SW480 (cell line): ENCODE measurements at places on chromosomes 7 and 10.
A peak's percentile ranks its signal among the peaks of the same experiment; 100 is the strongest.

DNA sequence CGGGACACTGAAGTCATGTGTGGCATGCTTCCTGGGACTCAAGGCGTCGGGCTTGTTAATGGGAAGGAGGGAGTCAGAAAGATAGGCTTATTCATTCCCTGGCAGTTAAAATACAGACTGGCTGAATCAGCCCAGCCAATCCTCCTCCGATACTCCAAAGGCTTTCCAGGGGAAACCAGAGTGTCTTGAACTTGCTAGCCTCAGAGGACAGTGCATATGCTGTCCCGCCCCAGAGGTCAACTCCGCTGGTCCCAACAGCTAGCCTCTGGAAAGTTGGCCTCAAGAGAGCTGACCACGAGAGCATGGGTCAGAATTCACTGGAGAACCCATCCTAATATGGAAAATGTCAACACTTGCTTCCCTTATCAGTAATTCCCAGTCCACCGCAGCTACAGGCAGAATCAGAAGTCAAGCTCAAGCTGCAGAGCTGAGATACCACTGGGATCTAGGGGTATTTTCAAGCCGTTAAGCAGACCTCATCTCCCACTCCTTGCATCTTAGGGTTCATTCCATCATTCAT, 43.0 kb downstream of the ELMO1 start:
- no peak for DNase-seq

DNA sequence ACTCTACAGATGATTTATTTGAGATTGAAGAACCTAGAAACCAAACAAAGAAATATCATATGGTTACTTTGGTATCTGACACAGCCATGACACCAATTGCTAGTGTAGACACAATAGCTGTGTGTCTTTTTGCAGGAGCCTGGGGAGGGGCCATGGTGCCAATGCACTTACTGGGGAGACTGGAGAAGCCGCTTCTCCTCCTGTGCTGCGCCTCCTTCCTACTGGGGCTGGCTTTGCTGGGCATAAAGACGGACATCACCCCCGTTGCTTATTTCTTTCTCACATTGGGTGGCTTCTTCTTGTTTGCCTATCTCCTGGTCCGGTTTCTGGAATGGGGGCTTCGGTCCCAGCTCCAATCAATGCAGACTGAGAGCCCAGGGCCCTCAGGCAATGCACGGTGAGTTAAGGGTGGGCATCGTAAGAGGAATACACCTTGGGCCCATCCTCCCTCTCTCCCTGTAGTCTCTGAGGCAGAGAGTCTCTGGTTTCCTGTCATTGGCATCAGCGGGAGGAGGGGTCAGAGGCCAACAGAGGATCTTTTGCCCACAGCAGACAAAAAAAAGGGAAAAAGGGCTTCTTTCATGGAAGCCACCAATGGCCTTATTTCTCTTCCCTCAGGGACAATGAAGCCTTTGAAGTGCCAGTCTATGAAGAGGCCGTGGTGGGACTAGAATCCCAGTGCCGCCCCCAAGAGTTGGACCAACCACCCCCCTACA, 1.2 kb downstream of the TMEM139 start:
- DNase-seq = no peak

GRCh38 chr7:107064255-107064654, 19.8 kb downstream of the PRKAR2B start:
- no peak for DNase-seq

GRCh38 chr7:123711832-123712293, 36.9 kb downstream of the WASL start:
- DNase-seq = no peak

- DNase-seq = peak; percentile 92
Observed at GRCh38 chr7:101729241-101729883, 88.1 kb upstream of the CUX1 start.

DNA sequence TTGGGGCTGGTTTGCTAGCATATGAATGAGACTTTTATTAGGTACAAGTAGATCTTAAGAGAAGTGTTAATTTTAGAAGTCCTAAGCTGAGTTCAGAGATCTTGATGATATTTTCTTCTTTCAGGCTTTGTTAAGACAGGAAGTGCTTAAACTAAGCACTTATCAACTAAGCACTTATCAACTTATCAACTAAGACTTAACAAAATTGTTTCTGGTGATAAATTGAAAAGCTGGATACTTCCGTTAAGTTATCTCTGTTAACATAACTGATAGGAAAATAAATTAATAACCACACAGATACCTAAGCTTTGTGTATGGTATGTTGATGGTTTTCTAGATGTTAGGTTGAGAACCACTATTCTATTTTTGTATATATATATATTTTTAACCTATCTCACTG, 113.7 kb downstream of the PHTF2 start:
- DNase-seq = no peak

- DNase-seq = no peak
Observed at GRCh38 chr7:129338450-129338849, 95.8 kb upstream of the STRIP2 start.

- DNase-seq = no peak
Observed at GRCh38 chr10:110172155-110172554, 35.2 kb upstream of the MXI1 start.

- DNase-seq = no peak
Observed at GRCh38 chr7:151871189-151871735, 5.7 kb downstream of the PRKAG2 start.

DNA sequence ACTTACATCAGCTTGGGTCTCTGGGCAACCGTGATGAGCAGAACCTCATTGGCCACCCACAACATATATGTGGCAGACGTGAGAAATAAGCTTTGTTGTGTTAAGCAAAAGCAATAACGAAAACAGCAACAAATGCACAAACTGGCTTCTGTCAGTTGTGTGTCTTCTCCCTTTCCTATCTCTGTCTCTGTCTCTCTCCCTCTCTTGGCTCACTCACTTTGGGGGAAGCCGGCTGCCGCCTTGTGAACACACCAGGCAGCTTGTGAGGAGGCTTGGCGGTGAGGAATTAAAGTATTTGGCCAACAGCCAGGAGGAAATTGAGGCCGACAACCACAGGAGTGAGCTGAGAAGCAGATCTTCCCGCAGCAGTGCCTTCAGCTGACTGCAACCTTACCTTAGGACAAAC, 21.9 kb upstream of the CDCA7L start:
- no peak for DNase-seq

DNA sequence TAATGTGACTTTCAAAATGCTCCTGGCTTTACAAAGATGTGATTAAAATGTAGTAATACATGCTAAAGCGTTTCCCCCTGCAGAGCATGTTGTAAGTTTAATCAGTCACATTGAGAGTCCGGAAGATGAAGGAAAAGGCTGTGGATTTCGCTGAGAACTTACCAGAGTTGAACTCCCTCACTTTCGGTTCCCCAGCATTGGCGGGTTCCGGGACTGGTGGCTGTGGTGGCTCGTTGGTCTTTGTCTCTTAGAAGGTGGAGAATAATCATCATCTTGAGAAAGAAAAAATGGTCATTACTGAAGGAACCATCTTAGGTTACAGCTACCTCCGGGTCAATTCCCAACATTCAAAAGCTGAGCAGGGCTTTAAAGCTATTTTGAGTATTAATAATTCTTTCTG, 9.6 kb upstream of the NUPR2 start:
- no peak for DNase-seq

DNA sequence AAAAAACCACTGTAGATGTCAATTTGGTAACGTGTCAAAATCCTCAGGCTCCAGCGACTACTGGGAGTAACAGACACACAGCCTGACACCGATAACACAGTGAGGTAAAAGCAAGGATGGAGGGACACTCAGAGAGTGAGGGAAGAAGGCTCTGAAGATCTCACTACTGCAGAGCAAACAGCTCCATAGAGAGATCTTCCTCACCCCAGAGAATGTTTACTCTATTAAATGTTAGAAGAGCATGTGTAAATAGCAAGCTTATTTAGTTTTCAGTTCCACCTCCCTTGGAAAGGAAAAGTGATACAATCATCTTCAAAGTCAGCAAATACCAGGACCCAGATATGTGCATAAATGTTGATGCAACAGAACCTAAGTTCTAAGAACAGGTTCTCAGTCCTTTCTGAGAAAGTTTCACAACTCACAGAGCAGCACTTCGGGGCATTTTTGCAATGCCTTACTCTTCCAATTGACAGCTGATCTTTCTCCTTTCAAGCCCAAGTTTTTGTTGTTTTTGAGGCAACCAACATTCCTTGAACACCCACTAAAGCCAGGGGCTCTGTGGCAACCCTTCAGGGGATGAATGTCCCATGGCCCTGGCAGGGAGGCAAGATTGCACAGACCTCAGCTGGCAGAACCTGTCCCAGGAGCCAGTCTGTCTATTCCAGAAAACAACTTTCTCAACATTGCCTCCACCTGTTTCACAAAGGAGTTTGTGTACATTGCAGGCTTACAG, 177.4 kb downstream of the SFMBT2 start:
- no peak for DNase-seq

DNA sequence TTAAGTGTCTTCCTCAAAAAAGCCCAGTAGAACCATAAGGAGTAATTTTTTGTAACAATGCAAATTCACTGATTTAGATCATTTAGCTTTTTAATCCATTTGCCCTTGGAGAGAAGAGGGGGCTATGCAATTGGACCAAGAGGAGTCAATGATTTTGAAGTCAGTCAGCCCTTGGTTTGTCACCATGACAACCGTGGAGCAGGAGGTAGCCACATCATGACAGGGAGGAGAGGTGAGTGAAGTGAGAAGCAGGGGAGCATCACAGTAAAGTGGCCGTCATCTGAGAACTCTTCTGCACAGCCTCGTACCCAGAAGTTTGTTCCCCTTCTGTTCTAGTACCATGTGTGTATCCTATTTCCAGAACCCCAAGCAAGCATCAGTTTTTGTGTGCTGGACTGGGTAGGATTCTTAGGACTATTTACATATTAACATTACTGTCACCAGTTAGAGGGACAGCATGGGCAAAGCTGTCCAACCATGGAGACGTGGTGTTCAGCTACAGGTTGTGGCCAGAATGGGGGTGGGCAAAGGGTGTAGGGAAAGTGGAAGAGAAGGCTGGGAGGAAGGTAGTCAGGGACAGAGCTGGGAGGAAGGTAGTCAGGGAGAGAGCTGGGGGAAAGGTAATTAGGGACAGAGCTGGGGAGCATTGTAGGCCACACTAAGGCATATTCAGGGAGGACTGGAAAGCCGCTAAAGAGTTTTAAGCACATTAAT, 13.1 kb downstream of the UBE3C start:
- DNase-seq = no peak

GRCh38 chr7:99325001-99325493, 651 bp upstream of the ARPC1A start:
- DNase-seq = no peak

- DNase-seq = no peak
Observed at GRCh38 chr7:135798095-135798494, 49.5 kb upstream of the FAM180A start.

- no peak for DNase-seq
Observed at GRCh38 chr7:6496842-6497636, 49.3 kb upstream of the DAGLB start.

DNA sequence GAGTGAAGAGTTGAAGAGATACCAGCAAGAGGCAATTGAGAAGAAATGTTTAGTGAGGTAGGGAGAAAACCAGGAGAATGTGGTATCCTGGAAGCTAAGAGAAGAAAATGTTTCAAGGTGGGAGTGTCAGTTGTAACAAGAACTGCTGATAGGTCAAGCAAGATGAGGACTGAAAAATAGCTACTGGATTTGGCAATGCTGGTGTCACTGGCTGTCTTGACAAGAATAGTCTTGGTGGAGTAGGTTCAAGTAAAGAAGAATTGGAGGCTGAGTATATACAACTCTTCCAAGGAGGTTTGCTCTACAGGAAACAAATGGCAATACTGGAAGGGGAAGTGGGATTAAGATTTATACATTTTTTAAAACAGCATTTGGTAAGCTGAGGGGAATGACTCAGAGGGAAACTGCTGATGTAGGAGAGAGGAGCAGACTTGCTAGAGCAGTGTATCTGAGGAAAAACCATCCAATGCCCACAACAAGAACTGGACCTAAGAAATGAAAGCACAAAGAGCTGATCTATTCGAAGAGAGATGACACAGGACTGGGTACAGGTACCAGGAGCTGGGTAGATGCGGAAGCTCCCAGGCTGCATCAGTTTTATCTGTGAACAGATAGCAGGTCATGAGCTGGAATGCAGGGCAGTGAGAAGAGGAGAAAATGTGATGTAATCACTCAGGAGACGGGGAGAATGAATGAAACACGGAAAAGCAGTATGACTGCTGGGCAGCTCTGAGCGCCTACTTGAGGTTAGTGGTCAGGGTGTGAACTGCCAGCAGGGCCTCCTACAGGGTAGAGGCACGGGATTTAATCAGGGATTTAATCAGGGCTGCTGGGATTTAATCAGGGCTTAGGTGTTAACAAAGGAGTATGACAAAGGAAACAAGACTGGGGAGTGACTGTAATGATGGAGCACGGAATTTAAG, 34.5 kb downstream of the FAM25A start:
- DNase-seq = no peak

DNA sequence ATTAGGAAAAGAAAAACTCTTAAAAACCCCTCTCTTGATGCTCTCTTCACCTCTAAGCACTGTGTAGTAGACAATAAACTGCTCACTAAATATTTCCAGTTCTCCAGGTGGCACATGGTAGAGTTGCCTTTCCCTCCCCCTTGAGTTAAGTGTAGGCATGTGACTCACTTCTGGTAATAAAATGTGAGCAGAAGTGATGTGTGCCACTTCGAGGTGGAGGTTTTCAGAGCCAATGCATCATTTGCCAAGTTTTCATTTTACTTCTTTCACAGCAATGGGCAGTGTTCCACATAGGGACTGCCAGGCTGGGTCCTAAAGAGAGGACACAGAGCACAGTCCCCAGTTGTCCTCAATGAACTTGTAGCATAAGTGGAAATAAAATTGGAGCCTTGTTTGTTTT, 131.6 kb upstream of the NPY start:
- peak; percentile 21 for DNase-seq

DNA sequence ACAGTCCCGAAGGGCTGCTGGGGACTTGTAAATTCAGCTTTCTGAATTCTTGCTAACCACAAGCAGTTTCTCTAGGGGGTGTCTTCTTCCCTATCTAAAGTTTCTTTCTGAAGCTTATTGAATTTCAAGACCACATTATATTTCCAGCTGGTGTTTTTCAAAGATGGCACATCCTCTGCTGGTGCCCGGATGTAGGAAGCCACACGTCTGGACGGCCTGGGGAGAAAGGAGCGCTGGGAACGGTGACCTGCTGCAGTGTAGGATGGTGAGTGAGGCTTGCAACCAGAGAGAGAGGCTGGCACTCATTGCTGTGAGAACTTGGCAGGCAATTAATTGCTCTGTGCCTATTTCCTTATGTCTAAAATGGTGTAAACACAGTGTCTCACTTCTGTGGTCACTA, 776.4 kb downstream of the TYW1 start:
- DNase-seq = no peak

- DNase-seq = no peak
Observed at GRCh38 chr10:68578974-68579373, 18.8 kb downstream of the TET1 start.

- DNase-seq = no peak
Observed at GRCh38 chr10:60975716-60976115, 31.7 kb upstream of the RHOBTB1 start.

DNA sequence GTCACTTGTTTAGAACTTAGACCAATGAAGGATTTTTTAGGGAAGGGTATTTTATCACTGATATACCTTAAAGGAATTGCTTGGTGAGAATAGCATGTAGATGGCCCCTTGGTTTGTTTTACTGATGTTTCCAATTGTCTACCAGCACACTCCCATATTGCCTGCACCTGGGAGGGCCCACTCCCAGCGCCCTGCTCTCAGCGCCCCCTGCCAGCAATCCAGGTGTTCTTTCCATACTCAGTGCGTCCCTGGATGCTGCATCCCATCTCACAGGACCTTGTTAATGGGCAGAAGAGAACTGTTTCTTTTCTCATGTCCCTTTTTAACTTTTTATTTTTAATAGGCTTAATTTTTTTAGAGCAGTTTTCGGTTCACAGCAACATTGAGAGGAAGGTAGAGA, 24.1 kb upstream of the SFRP5 start:
- no peak for DNase-seq

GRCh38 chr7:158424531-158424930, 163.1 kb downstream of the PTPRN2 start:
- no peak for DNase-seq

GRCh38 chr10:102163342-102163989, 11.3 kb downstream of the NOLC1 start:
- DNase-seq = no peak
